ENCODE measurements at places on chromosomes 2 and 18.

DNA sequence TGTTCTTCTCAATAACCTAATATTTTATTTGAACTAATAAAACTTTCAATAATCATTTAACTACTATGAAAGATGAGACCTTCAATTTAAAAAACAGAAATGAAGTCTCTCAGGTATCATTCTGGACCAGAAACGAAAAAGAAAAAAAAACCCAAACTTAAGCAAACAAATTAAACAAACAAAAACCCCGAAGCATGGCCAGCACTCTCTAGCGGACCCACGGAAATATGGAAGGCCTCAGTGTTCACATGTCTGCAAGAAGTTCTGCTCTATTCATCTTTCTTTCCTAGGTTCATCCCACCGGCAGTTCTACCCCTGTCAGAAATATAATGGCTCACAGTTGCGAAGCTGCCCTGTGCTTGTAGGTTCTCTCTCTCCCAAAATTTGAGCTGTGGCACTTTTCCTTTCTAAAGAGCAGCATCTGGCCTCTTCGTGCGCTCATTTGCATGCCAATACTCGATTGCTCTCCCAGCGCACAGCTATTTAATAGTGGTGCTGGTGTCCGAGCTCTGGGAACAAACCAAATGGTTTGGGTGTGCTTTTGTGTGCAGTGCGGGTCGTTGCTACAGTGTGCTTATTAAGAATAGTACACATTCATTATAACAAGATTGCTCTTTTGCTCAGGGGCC, 129.0 kb upstream of the ZEB2 start:
- no peak for DNase-seq

DNA sequence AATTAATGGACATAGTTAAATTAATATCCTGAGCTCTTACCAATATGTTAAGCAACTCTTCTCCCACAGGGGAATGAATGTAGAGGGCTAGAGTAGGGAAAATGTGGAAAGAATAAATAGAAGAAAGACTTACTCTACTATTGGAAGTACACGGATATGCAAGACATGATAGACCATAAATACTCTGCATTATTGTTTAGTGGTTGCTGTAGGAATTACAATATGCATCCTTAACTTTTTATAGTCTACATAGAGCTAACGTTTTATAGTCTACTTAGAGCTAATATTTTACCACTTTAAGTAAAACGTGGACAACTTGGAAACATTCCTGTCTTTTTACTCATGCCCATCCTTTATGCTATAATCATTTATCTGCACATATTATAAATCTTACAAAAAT, 163.8 kb upstream of the GALNT5 start:
- no peak for DNase-seq

GRCh38 chr2:212354382-212354781, 184.2 kb downstream of the ERBB4 start:
- DNase-seq, result no peak

- DNase-seq, result no peak
Observed at GRCh38 chr2:15769676-15770547, 170.4 kb upstream of the MYCN start.

DNA sequence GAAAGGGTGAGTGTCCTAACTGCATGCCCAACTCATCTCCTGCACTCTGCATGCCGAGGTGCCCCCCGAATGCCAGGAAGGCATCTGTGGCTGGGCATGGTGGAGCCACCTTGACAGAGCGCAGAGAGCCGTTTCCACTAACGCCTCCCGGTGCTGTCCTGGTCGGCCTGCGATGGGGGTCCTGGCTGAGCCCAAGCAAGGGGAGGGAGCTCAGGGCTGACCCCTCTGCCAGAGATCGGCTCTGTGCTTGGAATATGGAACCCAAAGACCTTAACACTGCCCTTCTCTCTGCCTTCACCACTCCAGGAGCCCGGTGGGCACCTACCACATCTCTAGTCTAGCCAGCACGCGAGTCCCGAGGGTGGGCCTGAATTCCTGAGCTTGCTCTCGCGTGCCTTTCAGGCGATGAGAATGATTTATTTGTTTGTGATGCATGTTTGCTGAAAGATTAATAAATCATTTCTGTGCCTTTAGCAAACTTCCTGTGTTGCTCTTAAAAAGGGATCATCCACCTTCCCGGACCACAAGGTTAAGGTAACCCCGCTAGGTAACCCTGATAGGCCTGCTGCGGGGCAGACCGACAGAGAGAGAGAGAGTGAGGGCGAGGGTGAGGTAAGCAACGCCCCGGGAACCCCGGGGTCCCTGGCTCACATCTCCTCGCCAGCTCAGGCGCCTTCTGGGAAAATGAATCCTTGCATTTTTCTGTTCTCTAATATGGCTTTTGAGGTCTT, 35.3 kb downstream of the PDIA6 start:
- DNase-seq, result no peak

DNA sequence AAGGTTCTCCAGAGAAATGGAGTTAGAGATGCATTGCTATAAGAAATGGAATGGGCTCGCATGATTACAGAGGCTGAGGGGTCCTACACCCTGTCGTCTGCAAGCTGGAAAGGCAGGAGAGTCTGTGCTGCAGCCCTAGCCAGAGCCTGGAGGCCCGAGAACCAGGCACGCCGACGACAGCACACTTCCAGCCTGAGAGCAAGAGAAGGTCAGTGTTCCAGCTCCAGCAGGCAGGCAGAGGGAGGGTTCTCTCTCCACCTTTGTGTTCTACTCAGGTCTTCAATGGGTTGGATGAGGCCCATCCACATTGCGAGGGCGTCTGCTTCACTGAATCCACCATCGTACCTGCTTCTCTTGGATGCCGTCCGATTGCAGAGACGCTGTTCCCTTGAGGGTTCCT, 177.6 kb upstream of the HDAC4 start:
- no peak for DNase-seq

DNA sequence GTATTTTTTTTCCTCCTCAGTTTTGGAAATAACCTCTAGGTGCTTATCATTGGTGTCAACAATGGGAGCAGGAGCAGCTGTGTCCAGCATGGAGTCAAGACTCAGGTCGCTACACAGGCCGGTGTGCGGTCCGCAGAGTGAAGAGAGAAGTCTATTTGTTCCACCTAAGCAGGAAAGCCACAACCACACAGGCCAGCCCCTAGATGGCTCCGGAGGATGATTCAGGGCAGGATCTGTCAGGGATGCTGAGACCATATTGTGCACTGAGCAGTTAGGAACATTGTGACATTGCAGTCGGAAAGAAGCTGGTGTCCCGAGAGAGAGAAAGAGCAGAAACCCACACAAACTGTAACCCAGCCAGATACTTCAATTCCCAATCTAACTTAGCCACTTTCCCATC, 136.9 kb downstream of the GAREM1 start:
- DNase-seq, result no peak

DNA sequence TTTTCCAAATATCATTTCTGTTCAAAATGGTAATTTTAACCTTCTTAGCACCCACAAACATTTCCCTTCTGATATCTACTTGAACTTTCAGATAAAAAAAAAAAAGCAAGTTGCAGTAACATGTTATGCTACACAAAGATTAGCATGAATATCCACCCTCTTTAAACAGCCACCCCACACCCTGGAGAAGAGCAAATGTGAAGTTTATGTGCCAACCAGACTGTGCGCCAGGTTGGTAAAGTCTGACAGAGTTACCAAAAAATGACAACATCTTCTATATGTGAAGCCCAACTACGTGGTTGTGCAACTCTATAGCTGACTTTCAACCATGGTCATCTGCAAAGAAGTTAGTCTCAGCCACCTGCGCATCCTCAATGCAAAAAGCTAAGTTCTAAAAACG, 62.6 kb downstream of the BCL11A start:
- DNase-seq, result no peak

GRCh38 chr2:7377916-7378569, 460.8 kb downstream of the RNF144A start:
- DNase-seq, result no peak

DNA sequence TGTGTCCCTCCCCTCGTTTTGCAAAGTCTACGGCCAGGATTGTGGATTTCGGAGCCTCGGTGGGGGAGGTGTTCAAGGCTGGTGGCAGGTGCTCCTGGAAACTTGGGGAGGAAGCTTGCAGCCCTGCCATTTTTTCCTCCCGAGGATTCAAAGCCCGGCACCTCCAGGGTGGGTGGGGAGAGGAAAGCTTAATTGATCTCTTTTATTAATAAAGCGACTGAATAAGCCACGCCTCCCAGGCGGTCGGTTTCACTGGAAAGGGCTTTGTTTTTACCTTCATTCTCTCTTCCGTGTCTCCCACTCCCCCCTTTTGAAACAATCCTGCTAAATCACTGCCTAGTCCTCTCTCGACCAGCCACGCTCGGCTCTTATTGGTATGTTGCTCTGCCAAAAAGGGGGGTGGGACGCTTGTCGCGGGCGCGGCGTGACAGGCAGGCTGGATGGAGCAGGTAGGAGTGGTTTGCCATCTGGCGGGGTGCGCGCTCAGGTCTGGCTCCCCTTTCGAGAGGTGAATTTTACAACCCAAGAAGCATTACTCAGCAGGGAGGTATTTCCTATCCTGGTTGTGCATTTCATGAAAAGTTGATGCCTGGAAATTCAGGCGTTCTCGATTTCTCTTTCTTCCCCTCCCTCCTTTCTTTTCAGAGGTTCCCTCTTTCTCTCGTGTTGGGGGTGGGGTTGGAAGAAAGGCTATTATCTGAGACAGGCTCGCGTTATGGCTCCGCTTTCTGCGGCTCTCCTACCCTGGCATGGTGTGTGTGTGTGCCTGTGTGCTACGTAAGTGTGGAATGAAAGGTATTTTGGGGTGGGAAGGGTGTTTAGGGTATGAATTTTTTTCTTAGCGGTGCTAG, 1.4 kb downstream of the NEDD4L start:
- peak; percentile 48 for DNase-seq

Data from NCI-H526 treated with DMSO at 0.1 percent for 48 hours (cell line).